ENCODE measurements at places on chromosomes 4 and X.

DNA sequence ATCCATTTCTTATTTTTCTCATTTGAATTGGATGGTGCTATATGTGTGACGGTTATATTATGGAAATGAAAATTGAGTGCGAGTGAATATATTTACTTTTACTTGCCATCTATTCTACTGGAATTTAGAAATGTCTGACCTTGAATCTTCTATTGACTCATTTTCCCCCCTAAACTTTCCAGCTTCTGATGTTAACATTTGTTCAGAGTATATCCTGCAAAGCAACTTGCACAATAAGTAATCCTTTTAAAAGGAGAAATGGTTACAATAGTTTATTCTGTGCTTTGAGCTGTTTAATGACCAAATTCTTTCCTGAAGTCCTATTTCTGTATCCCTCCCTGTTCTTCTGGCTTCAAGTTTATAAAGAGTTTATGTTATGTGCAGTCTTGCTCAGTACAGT, 116.7 kb downstream of the ARHGAP10 start:
- DNase-seq: no peak

DNA sequence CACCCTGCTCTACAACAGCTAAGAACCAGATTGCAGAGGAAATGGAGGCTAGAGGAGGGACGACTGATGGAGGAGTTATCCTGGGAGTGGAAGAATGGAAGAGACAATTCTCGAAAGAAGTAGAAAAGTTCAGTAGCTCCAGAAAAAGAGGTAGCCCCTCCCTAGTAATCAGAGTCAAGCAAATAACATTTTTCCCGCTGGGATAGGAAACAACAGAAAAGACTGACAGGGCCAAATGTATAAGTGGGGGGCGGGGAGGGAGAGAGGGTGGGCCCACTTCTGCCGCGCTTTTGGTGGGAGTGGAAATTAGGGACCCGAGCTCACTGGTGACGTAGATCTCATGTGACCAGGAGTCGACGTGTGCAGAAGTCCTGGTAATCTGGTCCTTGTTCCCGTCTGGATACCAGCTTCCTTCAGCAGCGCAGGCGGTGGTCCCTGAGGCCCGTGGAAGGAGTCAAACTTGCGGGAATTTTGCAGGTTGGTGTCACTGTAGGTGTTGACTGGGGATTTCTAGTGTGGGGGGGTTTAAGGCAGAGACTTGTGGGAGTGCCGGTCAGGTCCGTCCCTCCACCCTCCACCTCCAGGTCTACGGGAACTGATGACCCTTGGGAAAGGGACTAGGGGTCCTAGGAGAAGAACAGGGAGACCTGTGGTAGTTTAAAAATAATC, at the start of gene TCEAL9:
TCEAL9 (plus strand) TSS at position 377 of the 669 bp plus-strand sequence. CDS start 1,179 bp downstream, outside the sequence.
- DNase-seq: no peak

DNA sequence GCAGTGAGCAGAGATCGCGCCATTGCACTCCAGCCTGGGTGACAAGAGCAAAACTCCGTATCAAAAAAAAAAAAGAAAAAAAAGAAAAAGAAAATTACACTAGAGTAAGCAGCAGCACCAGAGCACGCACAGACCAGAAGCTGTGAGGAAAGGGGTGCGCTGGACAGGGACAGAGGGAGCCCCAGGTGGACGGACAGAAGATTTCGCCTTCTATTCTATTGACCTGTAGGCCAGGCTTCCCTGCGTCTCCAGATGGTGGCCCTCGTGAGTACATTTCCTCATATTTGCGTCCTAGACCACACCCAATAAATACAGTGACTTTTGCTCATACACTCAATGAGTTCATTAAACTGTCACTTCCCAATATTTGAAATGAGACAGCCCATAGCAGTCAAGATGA, 19.1 kb downstream of the MTNR1A start:
- no peak for DNase-seq

GRCh38 chr4:138889216-138889615, 126.4 kb upstream of the NOCT start:
- DNase-seq: no peak

- no peak for DNase-seq
Observed at GRCh38 chr4:77043507-77044136, 32.2 kb downstream of the CCNI start.

GRCh38 chrX:33855251-33855650, 276.9 kb downstream of the FAM47A start:
- no peak for DNase-seq
